Dermis blood vessel endothelial cell (primary cell): ENCODE measurements at places on chromosomes 7 and 10. TPM values are rescaled to one million over a fixed set of nuclear protein-coding genes. Genes with fewer than 3 reads are reported as not detected.

The KIAA1549 gene
- 2.6 and 3.3 TPM in 2 replicates for total RNA-seq

The FAM25A gene
- not detected in 2 replicates for total RNA-seq

The PON1 gene
- not detected in 2 replicates for total RNA-seq

The SEMA3E gene
- 0.34 and 0.37 TPM in 2 replicates for total RNA-seq

The HEPACAM2 gene
- total RNA-seq = not detected in 2 replicates

The RALA gene
- 36.9 and 49.4 TPM in 2 replicates for total RNA-seq

- DNase-seq = peak; percentile 69
These were observed 1.7 kb downstream of the CREB3L2 start for GRCh38 chr7:138000081-138000701.

GRCh38 chr7:92875719-92876118 lies 39.3 kb upstream of the CDK6 start:
- DNase-seq = no peak

GRCh38 chr7:148334441-148334956 lies 256.1 kb upstream of the C7orf33 start:
- DNase-seq = no peak

GRCh38 chr7:42548816-42549611 lies 312.0 kb upstream of the GLI3 start:
- no peak for DNase-seq

DNA sequence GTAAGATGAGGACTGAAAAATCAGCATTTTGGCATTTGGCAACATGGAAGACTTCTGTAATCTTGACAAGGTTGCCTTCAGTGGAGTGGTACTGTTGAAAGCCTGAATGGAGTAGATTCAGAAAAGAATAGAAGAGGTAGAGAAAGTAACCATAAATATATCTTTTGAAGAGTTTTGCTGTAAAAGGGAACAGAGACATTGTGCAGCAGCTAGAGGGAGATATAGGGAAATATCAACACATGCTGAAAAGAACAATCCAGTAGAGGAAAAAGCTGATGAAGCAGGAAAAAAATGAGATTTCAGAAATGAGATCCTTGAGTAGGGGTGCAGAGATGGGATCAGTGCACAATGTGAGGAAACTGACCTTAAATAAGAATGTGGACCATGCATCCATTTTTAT lies 60.0 kb downstream of the RAPGEF5 start:
- peak; percentile 55 for DNase-seq

GRCh38 chr7:10122551-10123100 lies 851.0 kb upstream of the PHF14 start:
- DNase-seq = peak; percentile 82
